ENCODE measurements at places on chromosomes 11 and 22. TPM values are rescaled to one million over a fixed set of nuclear protein-coding genes. Genes with fewer than 3 reads are reported as not detected.

MMP8 gene
- not detected for total RNA-seq

- peak; percentile 61 for DNase-seq
These were observed at the start of gene ZFTA for GRCh38 chr11:63768237-63769041. TSS of gene ZFTA (minus strand) at chr11:63768775. CDS start at chr11:63768622, 153 bp downstream.

DNA sequence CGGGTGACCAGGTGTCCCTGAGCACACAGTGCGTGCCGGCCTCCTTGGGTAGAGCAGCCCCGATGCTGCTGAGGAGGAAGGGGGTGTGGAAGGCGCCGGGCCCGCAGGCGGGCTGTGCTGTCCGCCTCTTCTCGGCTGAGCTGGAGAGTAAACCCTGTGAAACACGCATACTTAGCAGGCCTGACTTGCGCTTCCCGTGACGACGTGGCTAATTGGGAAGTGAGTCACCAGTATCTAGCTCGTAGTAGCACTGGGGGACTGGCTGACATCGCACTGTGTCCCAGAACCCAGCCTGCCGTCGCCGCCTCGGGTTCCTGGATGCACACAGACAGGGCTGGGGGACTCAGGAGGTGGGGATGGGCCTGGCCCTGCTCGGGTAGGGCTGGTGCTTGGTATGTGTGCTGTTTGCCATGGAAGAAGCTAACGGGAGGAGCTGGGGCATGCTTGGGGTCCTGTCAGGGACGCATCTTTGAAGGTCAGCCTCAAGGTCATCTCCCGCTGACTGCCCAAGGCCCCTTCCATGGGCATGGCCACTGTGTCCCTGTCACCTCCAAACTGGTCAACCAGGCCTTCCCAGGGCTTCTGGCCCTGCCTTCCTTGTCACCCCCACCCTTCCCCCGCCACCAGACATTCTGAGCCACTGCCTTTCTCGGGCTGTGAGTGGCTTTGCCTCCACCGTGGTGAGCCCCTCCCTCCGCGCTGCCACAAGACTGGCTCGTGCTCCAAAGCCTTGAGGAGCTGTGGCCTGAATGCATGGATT lies 1327.0 kb downstream of the BRD1 start:
- DNase-seq, result no peak

DNA sequence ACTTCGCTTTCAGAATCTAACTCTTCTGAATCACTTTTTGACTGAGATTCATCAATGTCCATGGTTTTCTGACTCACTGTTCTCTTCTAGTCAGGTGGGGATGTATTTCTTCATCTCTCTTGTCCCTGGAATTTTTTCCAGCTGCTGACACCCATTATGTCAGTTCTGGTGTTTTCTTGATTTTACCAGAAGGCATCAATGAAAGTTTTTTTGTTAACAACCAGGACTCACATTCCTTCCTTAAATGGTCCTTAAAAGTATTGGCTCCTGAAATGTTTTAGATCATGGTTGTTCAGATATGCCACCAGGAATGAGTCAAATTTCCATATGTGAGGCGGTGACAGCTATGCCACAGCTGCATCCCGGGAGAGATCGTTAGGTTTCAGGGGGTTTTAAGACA lies 12.9 kb downstream of the MICAL2 start:
- DNase-seq, result no peak

- DNase-seq, result no peak
These were observed 25.5 kb upstream of the AMPD3 start for GRCh38 chr11:10429526-10429925.

OR52B2 gene
- total RNA-seq, result not detected

ISX gene
- not detected for total RNA-seq

- DNase-seq, result no peak
These were observed 8.4 kb downstream of the SLC29A2 start for GRCh38 chr11:66363187-66363601.

DNA sequence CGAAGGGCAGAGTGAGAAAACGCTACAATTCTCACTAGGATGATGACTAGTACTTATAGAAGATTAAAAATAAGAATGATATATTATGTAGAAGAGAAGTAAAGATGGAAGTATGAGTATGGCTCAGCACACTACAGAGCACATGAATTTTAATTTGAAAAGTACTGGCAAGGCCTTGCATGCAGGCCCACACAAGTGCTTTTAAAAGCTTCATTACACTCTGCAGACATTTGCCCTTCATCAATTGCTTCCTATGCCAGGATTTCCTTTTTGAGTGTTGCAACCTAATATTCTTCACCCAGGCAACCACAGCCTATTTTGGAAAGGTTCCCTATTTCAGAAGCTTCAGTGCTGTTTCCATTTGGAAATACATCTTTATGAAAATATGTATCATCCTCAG lies 81.1 kb downstream of the LARGE2 start:
- peak; percentile 63 for DNase-seq

DNA sequence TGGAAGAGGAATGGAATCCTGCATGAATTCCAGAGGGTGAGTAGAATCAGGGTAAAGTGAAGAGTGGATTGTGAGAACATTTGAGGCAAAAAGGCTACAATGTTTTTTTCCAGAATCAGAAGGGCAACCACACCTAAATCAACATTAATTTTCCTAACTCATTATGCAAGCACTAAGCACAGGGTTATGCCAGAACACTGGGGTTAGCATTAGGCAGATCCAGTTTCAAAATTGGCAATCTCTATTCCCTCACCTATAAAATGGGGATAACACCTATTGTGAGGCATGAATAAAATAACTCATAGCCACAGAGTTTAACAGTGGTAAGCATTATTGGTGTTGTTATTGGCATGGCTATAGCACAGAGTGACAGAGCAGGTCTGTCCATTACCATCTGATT lies 378.6 kb upstream of the FAT3 start:
- DNase-seq, result no peak

DNA sequence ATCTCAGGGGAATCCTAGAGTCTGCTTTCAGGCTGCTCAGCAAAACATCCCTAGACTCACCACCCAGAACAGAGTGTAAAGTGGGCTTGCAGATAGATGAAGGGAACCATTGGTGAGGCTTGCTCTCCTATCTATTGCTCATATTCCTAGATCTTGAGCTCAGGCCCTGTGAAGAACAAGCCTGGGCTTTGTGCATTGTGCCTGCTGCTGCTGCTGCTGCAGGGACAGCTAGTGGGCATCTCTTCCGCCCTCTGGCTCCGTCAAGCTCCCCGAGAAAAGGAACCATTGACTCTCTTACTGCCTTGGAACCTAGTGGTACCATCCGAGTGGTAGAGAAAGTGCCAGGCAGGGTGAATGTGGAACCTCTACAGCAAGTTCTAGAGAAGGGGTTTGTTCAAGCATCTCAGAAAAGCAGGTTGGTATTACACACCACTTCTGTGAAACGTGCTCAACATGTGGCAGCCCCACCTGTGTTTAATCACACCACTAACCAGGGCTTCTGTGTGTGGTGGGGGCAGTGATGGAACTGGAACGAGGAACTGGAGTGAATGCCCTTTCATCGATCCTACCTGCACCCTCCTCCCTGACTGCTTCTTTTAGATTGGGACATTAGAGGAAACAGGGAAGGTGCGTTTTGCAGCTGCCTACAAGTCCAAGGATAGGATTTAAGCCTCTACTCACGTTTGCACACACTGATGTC lies 4.4 kb downstream of the BACE1-AS start:
- no peak for DNase-seq

DNA sequence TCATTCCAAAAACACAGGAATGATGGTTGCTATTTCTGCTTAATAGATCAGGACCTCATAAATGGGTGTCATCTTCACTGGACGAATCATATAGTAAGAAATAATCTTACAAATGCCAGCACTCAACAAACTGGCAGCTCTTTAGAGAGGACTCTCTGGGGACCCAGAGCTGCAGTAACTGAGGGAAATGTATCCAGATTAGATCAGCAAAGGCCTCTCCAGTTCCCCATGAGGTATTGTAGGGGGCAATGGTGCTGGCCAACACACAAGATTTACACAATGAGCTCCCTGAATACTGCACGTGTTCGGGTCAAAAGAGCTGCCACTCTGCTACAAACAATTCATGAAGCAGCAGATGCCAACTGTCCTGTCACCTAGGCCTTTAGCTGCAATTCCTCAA lies 110.2 kb downstream of the RBFOX2 start:
- DNase-seq, result no peak

GRK3 gene
- 29.5 TPM for total RNA-seq

- no peak for DNase-seq
These were observed 188.2 kb downstream of the MN1 start for GRCh38 chr22:27613099-27614005.

TBC1D10A gene
- 2.2 TPM for total RNA-seq

FGF4 gene
- not detected for total RNA-seq

DNA sequence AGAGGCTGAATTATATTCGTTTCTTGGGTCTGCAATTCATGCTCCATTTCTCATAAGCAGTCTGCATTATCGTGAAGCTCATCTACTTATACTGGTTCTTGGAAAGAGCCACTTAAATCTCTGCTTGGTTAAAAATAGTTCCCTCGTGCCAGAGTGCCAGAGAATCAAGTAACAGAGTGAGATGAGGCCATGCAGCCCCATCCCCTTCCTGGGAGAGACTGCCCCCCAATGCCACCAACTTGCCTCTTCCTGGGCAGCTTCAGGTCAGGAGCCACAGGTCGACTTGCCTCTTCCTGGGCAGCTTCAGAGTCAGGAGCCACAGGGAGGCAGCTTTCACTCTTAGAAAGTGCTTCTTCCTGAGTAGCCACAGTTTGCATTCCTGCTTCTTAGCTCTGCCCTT lies 223.9 kb upstream of the ZBED5 start:
- DNase-seq, result no peak

DNA sequence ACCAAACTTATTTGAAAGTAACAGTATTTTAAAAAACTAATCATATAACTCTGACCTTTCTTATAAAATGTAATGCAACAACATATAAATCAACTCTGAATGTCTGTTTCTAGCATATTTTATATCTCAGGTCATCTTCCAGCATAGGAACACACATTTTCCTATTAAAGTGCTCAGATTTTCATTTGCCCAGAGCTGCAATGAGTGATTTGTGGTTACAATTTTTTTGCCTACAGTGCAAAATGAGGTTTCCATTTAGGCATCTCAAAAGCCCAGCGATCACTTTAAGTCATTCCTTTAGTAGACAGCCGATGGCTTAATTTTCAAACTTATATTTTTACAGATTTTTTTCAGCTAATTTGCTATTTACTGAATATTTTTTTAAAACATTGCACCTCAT lies 1.0 kb downstream of the LYVE1 start:
- no peak for DNase-seq

GRCh38 chr11:45500451-45500850 lies 165.0 kb downstream of the CHST1 start:
- no peak for DNase-seq

GRCh38 chr22:47045691-47046410 lies 283.4 kb downstream of the TBC1D22A start:
- DNase-seq, result no peak

HOATZ gene
- total RNA-seq, result not detected
